ENCODE measurements at places on chromosomes 3 and 15.

GRCh38 chr3:4494895-4495264, 1.7 kb downstream of the ITPR1 start:
- no peak for DNase-seq

- no peak for DNase-seq
These were observed 13.7 kb downstream of the CTDSPL2 start for GRCh38 chr15:44441095-44441501.

DNA sequence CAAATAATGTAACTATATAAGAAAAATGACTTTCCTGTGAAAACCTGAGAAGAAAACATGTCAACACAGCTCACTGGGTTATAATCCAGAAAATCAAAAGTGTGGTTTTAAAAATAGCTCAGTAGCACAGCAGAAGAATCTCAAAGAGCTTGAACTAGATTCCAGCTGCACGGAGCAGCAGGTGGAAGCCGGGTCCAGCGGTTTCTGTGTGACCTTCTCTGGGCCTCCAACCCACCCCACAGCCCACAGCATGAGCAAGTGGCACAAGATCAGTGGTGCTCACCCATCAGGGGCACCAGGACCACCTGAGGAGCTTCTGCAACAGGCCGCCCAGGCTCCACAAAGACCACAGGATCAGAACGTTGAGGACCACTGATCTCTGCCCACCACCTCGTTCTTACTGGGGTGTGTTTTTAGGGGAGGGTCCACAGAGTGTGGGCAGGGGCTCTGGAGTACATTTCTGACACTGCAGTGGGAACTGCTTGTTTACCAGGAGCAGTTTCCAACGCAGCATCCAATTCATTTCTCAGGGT, 23.2 kb downstream of the SLC41A3 start:
- no peak for DNase-seq

DNA sequence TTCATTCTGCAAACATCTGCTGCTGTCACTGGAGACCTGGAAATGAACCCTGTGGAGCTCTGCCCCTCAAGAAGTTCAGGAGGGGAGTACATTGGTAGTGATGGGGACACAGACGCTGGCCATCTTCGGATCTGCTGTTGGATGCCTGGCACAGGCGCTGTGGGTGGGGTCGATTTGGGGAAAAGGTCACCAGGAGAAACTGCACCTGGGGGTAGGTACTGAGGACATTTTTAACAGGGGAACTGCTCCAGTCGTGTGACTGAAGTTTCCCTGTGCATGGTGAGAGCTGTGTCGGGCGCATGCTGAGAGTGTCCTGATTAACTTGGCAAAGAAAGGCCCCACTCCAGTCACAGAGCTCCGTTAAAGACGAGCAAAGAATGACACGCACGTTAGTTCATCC, 3.4 kb downstream of the UROC1 start:
- DNase-seq: no peak

Data from right renal cortex interstitium (tissue), 3 donors.